Bronchial epithelial cell (primary cell): ENCODE measurements at places on chromosomes 1 and 21.

- no peak for DNase-seq
Observed at GRCh38 chr1:234885601-234886000, 243.0 kb downstream of the TOMM20 start.

- DNase-seq = no peak
Observed at GRCh38 chr1:165187031-165188009, 169.2 kb downstream of the LMX1A start.

DNA sequence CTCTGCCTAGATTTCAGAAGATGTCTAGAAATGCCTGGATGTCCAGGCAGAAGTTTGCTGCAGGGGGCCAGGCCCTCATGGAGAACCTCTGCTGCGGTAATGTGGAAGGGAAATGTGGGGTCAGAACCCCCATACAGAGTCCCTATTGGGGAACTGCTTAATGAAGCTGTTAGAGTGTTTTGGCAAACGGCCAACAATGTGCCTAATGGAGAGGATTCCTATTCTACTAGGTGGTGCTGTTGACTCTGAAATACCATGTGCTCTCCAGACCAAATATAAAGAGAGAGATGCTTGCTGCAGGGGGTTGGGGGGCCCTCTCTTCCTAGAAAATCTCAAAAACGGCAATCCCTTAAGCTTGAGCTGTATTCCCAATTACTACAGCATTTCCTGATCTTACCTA lies 57.1 kb upstream of the DR1 start:
- DNase-seq = peak; percentile 15

DNA sequence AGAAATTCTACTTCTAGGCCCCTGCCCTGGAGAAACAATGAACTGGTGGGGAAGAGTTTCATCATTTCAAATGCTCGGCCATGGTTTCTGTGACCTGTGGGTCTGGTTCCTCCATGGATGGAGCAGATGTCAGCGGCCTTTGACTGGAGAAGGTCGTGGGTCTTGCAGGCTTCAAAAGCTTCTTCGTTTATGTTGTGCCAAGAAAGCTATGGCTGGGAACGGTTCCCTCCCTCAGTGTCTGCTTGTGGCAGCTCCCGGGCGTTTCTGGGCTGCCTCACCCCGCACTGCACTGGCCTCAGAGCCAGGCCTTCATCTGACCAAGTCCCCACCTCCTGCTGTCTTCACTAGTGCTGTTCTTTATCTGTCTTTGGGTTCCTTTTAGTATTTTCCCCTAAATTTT lies 46.4 kb upstream of the POFUT2 start:
- no peak for DNase-seq

DNA sequence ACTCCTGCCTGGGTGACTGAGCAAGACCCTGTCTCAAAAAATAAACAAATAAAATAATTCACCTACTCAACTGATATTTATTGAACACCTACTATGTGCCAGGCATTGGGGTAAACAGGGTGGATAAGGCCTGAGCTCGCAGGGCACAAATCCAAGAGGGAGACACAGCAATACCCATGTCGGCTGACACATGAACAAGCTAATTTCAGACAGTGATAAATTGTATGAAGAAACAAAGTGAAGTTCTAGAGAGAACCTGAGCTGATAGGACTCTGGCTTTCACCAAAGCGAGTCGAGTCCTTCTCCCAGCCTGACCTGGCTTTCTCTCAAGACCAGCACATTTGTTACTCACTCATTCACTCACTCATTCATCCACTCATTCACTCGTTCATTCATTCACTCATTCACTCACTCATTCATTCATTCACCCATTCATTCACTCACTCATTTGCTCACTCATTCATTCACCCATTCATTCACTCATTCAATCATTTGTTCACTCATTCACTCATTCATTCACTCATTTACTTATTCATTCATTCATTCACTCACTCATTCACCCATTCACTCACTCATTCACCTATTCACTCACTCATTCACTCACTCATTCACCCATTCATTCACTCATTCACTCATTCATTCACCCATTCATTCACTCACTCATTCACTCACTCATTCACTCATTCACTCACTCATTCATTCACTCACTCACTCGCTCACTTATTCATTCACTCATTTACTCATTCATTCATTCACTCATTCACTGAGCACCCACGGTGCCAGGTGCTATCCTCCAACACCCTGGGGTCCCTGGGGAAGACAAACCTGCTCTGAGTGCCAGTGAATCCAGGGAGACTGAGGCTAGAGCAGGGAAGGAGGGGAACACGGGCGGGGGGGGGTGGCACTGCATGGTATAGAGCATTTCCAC lies 37.4 kb upstream of the CASZ1 start:
- DNase-seq = no peak

DNA sequence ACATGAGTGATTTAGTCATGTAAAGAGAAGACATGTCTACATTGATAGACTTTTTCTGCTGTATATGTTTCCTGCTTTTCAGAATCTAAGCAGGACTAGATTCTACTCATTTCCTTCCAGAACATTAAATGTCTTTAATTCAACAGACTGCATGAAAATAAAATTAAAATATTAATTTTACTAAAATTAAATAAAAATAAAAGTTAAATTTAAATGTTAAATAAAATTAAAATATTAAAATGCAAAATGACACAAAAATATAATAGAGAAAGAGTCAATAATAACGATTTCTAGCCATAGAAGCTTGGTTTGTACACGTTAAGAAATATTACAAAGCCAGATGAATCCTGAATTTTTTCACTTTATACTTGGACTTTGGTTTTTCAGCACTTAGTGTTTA lies 552.8 kb upstream of the NR5A2 start:
- no peak for DNase-seq

DNA sequence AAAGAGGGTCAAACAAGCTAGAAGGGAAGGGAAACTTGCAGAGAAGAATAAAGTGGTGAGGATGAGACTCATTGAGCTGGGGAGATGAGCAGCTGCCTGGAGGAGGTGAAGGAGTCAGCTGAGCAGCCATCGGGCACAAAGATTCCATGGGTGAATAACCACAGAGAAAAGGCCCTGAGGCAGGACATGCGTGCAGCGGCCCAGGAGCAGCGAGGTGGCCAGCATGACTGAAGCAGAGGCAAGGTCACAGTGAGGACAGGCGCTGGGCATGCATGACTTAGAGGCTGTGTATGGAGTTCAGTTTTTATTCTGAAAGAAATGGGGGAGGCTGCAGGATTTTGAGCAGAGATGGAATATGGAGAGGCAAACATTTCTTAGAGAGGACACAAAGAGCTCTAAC lies 24.9 kb downstream of the OLFML2B start:
- no peak for DNase-seq

DNA sequence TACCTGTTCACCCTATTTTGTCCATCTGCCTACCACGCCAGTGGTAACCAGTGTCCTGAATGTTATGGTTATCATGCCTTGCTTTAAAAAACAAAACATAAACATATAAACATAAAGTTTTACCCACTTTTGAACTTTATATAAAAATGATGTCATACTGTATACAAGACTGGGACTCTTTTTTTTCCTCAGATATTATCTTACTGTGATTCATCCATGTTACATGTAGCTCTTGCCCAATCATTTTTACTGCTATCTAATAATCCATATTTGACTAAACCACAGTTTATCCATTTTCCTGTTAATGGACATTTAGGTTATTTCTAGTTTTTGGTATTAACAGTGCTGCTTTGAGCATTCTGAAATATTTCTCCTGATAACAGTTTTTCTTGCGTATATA lies 78.8 kb downstream of the GPR161 start:
- peak; percentile 54 for DNase-seq

DNA sequence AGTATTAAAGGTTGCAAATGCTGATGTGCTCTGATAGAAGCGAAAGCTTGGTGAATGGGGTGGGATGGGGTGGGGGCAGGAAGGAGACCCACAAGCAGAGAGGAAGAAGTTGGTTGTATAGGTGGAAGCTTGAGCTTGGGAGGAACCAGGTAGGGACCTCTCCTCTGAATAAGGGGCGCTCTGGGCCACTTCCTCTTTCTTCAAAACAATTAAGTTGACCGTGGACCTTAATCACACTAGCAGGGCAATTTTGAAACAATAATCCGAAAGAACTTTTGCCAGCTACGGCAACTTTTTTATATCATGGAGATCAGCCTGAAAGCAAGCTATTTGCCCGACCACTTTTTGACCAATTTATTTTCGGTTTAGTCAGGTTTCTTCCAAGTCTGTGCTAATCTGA lies 1.9 kb upstream of the DYRK1A start:
- no peak for DNase-seq

DNA sequence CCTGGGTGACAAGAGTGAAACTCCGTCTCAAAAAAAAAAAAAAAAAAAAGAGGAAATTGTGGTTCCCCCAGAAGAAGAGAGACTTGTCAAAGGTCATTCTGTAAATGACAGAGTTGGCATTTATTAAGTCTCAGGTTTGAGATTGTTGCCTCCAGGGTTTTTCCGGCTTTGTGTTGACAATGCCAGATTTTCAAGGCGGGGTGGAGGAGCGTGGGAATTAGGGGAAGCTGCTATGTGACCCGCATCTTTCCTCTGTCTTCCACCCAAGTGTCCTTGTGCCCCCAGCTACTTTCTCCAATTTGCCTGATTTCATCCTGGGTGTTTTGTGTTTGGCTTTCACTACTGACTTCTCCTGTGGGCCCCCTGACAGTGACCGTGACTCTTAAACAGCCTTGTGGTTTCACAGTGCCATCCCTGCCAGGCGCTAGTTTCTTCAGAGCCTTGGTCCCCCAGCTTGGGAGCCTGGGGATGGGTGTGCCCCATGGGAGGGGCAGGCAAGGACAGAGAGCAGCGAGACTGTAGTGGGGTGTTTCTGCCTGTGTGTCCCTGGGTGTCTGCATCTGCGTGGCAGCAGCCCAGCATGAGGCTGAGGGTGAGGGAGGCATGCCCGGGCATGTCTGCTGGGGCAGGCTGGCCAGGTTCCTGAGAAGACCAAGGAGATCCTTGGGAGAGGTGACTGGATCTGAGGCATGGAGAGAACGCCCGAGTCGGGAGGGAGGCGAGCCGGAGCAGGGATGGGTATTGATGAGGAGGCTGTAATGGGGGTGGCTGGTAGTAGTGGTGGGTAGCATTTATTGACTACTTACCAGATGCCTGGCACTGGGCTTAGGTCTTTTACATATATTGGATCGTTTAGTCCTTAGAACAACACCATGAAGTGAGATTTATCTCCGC lies 46.3 kb downstream of the IER5 start:
- peak; percentile 94 for DNase-seq
